Activated CD8-positive, alpha-beta memory T cell treated with anti-CD3 and anti-CD28 coated beads, Interleukin-2, amount 50 U/mL, for 4 hours (primary cell): ENCODE measurements at places on chromosomes 16 and 17.

GRCh38 chr17:40827746-40828453 lies 5.5 kb upstream of the KRT10 start:
- DNase-seq: no peak

DNA sequence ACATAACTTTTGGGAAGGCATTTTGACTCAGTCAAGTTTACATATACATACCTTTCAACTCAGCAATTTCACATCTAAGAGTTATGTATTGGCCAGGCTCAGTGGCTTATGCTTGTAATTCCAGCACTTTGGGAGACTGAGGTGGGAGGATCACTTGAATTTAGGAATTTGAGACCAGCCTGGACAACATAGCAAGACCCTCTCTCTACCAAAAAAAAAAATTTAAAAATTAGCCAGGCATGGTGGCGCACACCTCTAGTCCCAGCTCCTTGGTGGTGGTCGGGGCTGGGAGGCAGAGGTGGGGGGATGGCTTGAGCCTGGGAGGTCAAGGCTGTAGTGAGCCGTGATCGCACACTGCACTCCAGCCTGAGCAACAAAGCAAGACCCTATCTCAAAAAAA lies 79.3 kb downstream of the AATF start:
- no peak for DNase-seq

DNA sequence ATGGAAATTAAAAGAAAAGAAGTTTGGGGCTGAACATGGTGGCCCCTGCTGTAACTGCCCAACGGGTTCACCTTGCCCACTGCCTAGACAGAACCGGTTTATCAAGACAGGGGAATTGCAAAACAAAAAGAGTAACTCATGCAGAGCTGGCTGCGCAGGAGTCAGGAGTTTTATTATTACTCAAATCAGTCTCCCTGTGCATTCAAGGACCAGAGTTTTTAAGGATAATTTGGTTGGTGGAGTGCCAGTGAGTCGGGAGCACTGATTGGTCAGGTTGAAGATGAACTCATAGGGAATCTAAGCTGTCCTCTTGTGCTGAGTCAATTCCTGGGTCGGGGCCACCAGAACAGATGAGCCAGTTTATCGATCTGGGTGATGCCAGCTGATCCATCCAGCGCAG lies 4.4 kb upstream of the SCPEP1 start:
- DNase-seq: no peak

GRCh38 chr17:82893779-82894178 lies 54.0 kb upstream of the ZNF750 start:
- no peak for DNase-seq

- DNase-seq: no peak
Measured at GRCh38 chr16:54965464-54965863, 34.8 kb downstream of the IRX5 start.

GRCh38 chr16:86951831-86952598 lies 365.2 kb downstream of the C16orf95 start:
- no peak for DNase-seq

GRCh38 chr17:50096092-50096491 lies 941 bp downstream of the PDK2 start:
- DNase-seq: no peak

GRCh38 chr17:10612957-10613744 lies 44.0 kb downstream of the MYH3 start:
- DNase-seq: no peak

GRCh38 chr16:1413684-1414531 lies 596 bp downstream of the UNKL start:
- DNase-seq: peak; percentile 66

GRCh38 chr17:10992106-10992880 lies 154.4 kb upstream of the PIRT start:
- DNase-seq: no peak

DNA sequence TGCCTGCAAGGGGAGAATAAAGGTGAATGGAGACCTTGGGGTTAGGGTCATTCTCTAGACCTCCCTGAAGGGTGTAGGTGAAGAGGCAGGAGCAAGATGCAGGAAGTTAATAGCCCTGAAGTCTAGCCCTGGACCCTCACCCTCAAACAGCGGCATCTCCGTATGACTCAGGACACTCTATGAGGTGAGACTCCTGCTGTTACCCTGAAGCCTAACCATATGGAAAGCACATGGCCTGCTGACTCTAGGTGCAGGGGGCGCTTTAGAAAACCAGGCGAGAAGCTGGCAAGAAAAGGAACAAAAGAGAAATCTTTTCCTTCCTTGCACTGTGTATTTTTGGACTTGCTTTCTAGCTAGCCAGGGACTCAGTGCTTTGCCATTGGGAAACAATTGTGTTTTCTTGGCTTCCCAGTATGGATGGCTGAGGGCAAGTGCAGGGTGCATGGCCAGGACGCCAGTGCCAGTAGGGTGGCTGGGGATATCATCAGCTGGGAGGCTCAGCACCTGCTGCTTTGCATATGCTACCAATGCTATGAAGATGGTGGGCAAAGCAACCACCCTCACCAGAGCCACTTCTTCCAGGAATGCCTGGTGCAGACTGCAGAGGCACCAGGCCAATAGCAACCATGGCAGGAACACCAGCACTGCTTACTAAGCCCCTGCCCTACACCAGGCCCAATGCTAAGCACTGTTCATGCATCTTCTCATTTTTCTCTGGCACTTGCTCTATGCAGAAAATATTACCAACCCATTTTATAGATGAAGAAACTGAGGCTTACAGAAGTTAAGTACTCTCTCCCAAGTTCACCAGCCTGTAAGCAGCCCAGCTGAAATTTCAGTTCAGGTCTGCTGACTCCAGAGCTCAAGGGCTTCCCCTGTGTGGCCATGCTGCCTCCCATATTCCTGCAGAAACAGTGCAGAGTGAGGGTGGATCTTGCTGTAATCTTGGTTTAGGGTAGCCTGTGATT lies 425.1 kb downstream of the SLC39A11 start:
- no peak for DNase-seq

DNA sequence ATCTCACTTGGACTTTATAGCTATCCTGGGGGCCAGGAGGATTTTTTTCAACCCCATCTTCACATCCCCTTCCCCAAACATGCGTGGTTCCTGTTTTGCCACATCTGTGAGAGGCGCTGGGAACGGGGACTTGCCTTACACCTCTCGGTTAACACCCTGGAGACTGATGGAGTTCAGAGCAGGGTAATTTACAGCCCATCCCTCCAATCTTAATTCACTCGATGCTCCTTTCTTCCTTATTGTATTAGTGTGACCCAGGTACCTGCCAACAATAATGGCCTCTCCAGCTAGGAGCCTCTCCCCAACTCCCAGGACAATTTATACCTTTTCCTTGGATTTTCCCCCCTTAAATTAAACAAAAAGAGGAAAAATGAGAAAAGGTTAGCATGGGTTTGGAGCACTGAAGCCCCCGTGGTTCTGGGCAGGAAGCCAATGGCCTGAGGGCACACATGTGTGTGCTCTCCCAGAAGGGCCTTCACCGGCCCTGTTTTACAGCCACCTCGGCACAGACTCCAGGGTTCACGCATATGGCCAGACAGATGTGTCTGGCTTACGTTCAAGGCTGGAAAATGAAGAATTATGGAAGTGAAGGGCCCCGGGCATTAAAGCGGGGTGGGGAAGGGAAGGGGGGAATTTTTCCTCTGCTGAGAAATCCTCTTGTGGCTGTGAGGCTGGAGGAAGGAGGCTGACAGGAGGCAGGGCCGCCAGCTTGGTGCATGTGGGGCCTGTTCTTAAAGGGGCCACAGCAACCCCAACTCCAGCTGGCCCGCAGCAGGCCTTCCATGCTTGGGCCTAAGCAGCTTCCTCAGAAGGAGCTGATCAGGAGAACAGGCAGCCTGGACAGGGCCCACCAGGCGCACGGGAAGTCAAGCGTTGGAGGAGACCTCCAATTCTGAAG lies 21.4 kb downstream of the HIC1 start:
- DNase-seq: no peak

GRCh38 chr16:27458258-27458657 lies 56.3 kb downstream of the IL21R start:
- DNase-seq: no peak

GRCh38 chr17:27670791-27671590 lies 40.0 kb downstream of the LGALS9 start:
- DNase-seq: no peak

DNA sequence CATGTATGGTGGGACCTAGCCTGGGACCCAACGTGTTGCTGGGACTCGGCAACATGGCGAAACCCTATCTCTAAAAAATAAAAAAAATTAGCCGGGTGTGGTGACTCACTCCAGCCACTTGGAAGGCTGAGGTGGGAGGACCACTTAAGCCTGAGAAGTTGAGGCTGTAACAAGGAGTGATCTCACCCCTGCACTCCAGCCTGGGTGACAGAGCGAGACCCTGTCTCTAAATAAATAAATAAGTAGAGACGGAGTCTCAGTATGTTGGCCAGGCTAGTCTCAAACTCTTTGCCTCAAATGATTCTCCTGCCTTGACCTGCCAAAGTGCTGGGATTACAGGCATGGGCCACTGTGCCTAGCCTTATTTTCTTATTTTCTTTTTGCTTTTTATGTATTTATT lies 10.1 kb upstream of the CNP start:
- no peak for DNase-seq

GRCh38 chr17:2511138-2511461 lies 588 bp downstream of the METTL16 start:
- DNase-seq: no peak

- DNase-seq: no peak
Measured at GRCh38 chr17:80790021-80790765, 201.4 kb upstream of the CHMP6 start.

DNA sequence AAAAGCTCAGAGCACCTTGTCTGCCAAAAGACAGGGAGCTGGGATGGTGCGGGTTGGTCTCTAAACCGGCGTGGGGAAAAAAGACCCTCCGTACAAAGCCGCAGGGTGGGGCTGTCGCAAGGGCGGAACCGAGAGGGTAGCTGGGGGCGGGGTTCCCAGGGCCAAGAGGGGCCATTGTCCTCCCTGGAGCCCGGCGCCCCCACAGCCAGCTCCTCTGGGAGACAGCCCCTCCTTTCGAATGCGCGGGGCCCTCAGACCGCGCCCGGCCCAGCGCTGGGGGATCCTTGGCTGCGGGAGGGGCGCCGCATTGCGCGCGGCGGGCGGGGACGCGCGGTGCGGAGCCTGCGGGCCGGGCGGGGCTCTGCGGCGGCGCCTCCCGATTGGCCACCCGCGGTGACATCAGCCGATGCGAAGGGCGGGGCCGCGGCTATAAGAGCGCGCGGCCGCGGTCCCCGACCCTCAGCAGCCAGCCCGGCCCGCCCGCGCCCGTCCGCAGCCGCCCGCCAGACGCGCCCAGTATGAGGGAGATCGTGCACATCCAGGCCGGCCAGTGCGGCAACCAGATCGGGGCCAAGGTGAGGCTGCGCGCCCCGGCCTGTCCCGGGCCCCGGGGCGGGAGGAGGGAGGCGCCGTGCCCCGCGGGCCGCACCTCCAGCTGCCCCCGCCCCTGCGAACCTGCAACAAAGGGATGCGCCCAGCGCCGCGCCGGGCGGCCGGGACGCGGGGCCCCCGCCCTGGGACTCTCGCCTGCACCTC lies at the start of gene TUBB3:
Gene TUBB3 (plus strand): TSS at position 459 of the 756 bp plus-strand sequence. CDS start 60 bp downstream, at position 519.
- no peak for DNase-seq

DNA sequence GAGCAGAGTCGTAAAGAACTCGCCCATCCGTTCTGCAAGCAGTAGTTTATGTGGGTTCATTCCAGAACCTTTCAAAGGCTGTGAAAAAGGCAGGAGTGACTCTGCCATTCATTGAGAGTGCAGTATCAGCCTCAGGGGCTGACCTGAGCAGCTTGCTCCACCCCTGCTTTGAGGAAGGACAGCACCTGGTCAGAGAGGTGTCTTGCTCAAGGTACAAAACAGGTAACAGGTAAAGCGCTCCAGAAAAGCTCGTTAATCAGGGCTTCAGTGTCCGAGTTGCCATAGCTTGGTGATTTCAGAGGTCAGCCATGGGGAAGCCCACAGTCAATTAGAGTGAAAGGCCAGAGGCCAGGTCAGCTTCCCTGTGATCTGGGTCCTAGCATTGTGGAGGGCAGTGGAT lies 251.1 kb downstream of the ABCC12 start:
- no peak for DNase-seq

GRCh38 chr16:3101841-3102470 lies 2.9 kb upstream of the ZSCAN10 start:
- DNase-seq: no peak

DNA sequence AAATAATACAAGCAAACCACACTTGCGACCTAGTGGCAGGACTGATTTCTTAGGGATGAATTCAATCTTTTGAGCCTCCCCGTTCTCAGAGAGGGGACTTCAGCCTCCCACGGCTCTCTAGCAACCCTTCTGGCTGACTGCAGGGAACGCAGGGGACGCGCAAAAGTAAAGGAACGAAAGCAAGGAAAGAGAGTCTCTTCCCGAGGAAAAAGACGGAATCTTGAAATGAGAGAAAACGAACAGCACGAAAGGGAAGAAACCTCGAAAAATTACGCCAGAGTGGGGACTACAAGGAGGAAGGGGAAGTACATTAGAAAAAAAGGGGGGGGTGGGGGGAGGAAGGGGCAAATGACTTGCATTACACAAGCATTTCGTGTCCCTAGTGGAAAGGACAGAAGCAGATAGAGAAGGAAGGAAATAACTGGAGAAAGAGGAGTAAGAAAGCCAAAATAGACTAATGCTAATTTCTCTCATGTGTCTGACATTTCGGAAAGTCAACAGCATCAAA lies 1.2 kb downstream of the GRB2 start:
- DNase-seq: peak; percentile 44

DNA sequence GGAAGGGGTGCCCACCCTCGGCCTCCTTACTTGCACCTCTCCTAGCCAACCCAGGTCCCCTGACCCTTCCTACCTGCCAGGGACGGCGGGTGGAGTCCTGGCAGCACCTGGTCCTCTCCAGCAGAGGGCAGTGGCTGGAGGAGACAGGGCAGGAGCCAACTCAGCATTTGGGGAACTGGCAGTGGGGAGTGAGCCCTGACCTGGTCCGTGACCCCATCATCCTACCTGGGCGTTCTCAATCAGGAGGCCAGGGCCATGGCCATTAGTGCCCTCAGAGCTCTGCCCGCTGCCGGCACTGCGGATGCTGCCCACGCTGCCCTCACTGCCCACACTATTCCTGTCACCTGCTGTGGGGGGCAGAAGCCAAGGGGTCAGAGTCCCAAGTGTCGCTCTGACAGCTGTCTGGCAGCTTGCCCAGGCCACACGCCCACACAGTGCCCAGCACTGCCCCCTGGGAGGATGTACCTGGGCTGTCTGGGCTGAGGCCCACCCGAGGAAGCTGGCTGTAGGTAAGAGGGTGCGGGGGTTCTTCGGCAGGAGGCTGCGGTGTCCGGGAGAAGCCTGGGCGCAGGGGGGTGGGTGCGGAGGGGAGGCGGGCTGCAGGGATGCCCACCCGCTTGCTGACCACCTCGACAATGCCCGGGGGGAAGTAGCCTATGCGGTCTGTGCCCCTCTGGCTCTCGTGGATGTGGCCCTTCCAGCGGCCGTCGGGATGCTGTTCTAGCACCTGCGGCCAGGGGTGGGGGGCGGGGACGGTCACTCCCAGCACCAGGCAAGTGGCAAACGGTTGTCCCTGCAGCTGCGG lies 10.8 kb downstream of the CASKIN2 start:
- DNase-seq: peak; percentile 45

DNA sequence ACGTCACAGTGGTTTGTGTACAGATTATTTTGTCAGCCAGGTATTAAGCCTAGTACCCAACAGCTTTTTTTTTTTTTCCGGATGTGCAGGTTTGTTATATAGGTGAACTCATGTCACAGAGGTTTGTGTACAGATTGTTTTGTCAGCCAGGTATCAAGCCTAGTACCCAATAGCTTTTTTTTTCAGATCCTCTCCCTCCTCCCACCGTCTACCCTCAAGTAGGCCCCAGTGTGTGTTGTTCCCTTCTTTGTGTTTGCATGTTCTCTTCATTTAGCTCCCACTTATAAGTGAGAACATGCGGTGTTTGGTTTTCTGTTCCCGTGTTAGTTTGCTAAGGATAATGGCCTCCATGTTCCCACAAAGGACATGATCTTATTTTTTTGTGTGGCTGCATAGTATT lies 19.9 kb downstream of the RPTOR start:
- DNase-seq: no peak
